ENCODE measurements at places on chromosomes 2 and 18.

- no peak for DNase-seq
These were observed 3.5 kb upstream of the B3GNT7 start for GRCh38 chr2:231391981-231392380.

- no peak for DNase-seq
These were observed 263.8 kb downstream of the KCNE4 start for GRCh38 chr2:223315813-223316212.

DNA sequence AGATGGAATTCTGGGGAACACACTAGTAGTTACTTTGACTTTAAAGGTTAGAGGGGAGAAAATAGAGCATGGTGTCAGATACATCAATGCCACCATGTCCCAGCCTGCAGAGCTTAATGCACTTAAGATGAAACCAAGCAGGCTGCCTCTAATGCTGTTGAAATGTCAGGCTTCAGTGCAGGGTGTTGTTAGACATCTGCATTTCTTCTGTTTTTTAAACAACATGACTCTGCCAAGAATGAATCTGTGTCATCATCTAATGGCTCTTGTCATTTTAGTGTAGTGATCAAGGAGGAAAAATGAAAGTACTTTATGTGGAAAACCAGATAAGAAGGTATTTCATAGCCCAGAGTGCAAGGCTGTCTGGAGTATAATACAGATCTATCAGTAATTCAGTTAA, 29.9 kb downstream of the LYPD1 start:
- no peak for DNase-seq

GRCh38 chr2:15158100-15158499, 403.0 kb downstream of the NBAS start:
- DNase-seq = no peak

- DNase-seq = no peak
These were observed 78.6 kb downstream of the SATB2 start for GRCh38 chr2:199378948-199379650.

GRCh38 chr2:68100189-68100588, 37.4 kb upstream of the C1D start:
- no peak for DNase-seq

DNA sequence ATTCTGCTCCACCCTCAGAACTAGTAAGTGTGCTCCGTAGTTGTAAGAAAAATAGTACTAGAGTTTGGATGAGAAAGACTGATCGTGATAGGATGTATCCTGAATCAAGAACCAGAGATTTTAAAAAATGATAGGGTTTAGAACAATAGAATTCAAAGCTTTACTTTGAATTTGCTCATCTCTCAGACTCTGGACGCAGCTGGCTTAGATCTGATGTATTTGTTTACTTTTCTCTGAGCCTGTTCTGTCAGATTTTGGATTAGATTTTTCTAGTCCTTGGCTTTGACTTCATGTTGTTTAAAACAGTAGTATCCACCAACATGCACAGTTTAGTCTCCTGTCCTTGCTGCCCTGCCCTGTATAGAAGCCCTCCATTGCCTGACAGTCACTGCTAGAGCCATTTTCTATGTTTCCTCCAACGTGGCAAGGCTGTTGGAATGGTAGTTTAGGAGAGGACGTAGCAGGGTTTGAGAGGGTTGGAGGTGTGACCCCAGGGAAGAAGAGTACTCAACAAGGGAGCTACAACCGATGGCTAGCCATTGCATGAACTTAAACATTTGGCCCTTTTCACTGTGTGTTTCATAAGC, 92.4 kb downstream of the MYO3B start:
- no peak for DNase-seq

- no peak for DNase-seq
These were observed 10.1 kb downstream of the MYO1B start for GRCh38 chr2:191255271-191255670.

DNA sequence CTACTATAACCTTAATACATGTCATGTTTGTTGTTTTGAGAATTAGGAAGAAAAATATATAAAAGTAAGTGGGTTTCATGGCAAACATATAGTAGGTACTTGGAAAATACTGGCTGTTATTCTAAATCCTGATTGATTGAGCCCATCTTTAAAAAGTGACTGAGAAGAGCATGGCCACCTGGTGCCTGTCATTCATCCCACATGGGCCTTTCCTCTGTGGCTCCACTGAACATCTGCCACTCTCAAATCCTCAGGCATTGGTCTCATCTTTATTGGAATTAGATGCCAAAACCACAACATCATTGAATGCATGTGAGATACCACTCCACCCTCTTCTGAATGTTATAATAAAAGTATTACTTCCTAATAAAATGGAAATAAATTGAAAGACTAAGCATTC, 101.6 kb upstream of the TTN start:
- DNase-seq = no peak

DNA sequence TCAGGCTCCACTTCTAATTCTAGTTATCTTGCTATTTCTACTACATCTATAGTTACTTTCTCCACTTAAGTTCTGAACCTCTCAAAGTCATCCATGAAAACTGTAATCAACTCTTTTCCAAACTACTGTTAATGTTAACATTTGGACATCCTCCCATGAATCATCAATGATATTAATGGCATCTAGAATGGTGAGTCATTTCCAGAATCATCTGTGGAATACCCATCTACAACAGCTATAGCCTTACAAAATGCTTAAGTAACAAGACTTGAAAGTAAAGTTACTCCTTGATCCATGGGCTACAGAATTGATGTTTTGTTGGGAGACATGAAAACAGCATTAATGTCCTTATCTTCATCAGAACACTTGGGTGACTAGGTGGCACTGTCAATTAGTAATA, 35.4 kb downstream of the BARD1 start:
- DNase-seq = no peak

DNA sequence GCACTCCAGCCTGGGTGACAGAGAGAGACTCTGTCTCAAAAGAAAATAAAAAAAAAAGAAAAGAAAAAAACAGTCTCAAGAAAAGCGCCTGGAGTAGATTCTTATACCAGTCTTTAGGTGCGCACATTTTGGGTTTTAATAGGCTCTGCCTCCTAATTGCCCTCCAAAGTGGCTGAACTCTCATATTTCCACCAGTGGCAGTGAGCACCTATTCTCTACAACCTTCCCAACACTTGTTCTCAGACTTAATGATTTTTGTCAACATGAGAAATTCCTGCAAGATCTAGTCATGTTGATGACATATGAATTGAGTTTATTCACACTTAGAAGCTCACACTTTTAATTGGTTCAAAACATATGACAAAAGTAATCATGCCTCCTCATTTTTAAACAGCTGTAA, 39.0 kb downstream of the PLB1 start:
- no peak for DNase-seq

DNA sequence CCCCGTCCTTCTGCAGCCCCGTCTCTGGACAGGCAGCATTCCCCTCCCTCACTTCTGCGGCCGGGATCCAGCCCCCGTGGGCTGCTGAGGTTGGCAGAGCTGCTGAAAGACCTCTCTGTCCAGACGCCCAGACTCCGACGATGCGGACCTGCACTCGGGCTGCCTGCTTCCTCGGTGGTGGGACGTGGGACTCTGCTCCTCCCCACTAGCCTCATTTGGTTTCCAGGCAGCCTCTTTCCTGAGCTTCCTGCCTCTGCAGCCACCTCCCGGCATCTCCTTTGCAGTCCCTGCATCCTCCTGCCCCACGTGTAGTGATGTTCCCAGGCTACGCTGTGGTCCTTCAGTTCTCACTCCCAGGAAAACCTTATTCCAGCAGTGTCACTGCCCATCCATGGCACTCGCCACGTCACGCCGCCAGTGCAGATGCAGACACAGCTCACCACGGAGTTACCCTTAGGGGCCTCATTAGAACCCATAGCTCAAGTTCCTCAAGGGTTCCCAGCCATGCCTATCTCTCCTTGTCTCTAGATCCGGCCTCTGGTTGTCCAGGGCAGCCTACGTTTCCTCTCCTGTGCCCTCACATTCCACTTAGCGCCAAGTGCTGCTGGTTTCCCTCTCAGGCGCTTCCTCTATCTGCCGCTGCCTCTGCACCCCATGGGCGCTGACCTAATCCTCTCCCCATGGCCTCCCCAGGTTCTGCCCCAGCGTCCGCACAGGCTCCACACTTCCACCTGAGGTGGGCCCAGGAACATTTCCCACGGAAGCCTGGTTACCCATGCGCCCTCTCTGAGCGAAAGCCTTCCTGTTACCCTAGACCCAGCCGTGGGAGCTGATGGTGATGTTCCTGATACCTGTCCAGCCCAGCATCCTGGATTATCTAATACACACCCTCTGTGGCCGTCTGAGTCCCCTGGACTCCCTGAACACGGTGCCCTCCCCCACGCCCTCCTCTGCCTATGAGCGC, 318.3 kb upstream of the MYT1L start:
- DNase-seq = no peak

GRCh38 chr2:240825476-240825875, 5.5 kb upstream of the KIF1A start:
- no peak for DNase-seq

GRCh38 chr2:128196471-128196931, 105.5 kb downstream of the UGGT1 start:
- DNase-seq = no peak

DNA sequence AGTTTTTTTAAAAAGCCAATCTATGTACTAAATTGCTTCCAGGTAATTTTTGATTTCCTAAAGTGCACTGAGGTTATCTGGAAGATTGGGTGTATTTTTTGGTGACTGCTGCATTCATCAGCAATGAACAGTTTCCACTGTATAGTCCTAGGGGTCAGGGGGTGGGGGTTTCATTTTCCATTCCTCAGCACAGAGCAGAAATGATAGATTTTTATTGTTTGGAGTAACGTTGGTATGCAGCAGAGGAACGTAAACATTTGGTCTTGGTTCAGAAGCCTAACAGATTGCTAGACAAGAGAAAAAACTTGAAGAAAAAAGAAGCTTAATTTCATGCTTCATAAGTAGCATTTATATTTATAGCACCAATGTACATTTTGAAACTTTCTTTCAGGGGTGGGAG, 54.9 kb downstream of the ZCCHC2 start:
- DNase-seq = no peak

GRCh38 chr2:85672456-85672855, 4.5 kb upstream of the SFTPB start:
- no peak for DNase-seq

GRCh38 chr2:235045336-235045972, 93.6 kb downstream of the SH3BP4 start:
- no peak for DNase-seq

- no peak for DNase-seq
These were observed 176.6 kb upstream of the NRXN1 start for GRCh38 chr2:51208521-51208920.

DNA sequence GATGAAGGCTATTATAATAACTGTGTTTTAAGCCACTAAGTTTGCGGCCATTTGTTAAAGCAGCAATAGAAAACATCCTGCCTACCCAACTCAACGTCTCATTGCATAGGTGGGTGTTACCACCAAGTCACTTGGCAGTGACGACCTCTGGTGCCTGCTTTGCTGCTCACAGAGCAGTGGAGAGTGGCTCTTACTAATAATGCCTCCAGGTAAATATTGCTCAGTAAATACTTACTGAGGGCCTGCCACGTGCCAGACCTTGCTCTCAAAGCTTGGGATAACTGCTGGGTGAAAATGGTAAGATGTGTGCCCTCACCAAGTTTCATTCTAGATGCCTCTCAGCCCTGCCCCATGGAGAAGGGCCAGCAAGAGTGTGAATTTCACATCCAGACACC, 27.7 kb downstream of the ITGA6 start:
- DNase-seq = no peak

GRCh38 chr18:61091379-61091778, 241.9 kb upstream of the CDH20 start:
- no peak for DNase-seq

DNA sequence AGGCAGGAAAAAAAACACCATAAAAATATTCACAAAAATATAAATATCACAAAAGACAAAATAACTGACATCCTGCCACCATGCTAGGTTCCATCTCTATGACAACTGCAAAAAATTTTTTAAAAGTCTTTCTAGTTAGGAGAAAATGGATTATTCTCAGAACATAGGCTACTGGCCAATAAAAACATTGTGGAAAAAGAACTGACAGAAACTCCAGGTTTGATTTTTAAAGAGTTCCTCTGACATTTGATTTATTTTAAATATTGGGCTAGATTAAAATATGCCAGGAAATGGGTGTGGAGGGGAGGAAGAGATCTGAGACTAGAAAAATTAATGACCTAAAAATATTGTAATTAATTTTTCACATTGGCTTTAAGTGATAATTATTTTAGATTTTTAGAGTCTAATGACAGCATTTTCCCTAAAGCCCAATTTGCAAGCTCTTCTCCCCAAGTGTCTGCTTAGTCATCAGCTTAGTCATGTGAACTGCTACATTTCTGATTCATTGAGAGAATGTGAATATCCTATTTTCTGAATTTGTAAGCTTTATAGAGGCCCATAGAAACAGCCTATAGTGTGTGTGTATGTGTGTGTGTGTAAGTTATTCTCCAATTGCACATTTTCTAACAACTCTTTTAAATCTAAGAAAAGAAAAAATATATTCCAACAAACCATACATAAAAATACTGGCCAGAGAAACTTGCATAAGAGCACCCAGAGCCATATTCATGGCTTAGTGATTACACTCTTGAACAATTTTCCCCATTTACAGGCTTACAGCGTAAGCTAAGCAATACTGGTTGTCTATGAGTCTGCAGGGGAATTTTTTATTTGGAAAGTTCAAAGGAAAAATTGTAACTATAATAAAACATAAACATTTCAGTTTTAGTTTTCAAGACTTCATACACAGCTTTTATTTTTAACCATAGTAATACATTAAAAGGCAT, 48.4 kb downstream of the TMEFF2 start:
- DNase-seq = no peak

GRCh38 chr18:56444201-56444600, 194.2 kb downstream of the TXNL1 start:
- no peak for DNase-seq

DNA sequence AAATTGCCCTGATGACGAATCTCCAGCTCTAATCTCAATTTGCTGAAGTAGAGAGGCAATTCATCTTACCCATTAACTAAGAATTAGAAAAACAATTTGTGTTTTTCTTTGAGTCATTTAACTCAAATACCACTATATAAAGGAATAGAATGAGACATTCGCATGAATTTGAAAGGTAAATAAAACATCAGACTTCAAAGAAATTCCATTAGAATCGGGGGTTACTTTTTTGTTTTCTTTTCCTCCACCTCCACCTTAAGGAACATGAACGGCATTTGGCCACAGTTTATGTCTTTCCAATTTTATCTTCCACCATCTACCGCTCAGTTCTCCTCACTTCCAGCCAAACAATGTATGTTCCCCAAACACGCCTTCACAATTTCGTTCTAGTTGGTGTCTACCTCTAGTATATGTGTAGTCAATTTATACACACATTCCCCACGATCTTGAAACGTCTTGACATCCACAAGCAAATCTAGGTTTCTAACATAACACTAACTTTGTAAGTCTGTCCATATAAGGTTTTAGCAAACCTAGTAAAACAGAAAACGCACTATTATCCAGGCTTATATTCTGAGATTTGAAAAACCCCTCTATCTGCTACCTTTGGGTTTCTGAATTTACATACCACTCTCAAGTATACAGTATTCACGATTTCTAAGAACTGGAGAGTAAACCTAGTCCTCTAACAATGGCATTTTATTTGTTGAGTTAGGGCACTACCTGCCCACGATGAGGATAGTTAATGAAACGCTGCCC, 1.2 kb upstream of the SMCHD1 start:
- DNase-seq = no peak

Measured in stimulated activated CD4-positive, alpha-beta T cell treated with anti-CD3 and anti-CD28 coated beads, Interleukin-12 subunit alpha, Interleukin-12 subunit beta, amount 100 ng/mL, for 24 hours (primary cell).